A673 (cell line): ENCODE measurements at places on chromosomes 2 and 18.

- DNase-seq, result no peak
Measured at GRCh38 chr18:37661478-37661877, 95.9 kb upstream of the CELF4 start.

DNA sequence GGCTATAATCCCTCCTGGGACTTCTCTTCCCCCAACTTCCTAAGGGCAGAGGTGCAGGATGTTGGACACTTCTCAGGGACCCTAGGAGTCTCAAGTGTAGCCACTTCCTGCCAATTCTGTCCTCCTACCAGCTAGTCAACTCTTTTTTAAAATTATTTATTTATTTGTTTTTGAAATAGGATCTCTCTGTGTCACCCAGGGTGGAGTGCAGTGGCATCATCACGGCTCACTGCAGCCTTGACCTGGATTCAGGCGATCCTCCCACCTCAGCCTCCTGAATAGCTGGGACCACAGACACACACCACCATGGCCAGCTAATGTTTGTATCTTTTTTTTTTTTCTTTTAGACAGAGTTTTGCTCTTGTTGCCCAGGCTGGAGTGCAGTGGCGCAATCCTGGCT, 11.5 kb downstream of the SFTPB start:
- DNase-seq, result no peak

DNA sequence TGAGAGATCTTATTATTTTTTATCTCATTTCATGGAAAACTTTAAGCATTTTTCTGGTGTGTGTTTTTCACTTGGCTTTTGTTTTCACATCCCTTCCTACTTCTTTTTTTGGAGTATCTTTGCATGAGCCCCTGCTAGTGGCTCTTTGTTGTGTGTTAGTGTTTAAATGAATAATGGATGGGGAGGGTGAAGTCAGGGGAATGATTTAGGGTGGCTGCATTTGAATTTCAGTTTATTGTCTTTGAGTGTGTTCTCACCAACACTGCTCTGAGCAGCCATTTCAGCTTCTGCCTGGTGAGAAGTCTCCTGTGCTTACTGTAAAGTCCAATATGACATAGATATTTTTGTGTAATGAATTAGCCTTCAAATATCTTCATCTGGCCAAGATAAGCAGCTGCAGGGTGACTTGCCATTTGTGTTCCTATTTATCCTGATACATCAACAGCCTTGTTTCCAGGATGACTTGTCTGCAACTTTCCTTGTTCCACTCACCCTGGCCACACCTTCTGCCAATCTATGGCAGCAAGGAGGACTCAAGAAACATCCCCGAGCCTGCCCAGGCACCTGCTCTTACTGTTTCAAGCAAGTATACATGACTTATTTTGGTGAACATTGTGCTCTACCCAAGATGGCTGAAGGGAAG, 182.6 kb downstream of the PDE11A start:
- no peak for DNase-seq

DNA sequence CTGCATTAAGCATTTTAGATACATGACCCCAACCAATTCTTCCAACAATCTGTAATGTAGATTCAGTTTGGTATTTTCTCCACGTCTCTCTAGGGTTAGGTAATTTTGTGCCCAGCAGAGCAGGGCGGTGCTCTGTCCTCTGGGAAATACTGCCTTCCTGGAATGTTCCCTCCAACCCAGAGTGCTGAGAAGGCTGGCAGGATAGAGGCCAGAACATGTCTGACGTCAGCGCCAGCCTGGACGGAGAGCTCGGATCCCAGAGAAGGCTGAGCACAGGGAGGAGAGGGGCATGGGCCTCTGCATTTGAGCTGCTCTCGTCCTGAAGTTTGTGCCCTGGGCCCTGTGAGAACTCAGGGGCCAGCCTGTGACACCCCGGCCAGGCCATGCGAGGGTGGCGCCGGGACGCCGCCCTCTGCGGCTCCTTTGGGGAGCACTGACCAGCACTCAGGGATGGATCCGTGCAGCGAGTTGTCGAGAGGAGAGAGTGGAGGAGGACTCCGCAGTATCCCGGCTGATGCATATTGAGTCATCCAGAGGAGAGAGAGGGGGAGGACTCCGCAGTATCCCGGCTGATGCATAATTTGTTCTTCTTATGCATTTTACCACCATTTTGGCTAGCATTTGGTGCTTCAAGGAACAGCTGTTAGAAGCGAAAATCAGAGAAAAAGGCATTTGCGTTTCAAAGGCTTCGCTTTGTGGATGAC, 80.0 kb upstream of the PXDN start:
- no peak for DNase-seq

GRCh38 chr2:215441560-215442400, 5.9 kb upstream of the FN1 start:
- DNase-seq, result no peak

- no peak for DNase-seq
Measured at GRCh38 chr2:46161911-46162310, 135.3 kb upstream of the EPAS1 start.

DNA sequence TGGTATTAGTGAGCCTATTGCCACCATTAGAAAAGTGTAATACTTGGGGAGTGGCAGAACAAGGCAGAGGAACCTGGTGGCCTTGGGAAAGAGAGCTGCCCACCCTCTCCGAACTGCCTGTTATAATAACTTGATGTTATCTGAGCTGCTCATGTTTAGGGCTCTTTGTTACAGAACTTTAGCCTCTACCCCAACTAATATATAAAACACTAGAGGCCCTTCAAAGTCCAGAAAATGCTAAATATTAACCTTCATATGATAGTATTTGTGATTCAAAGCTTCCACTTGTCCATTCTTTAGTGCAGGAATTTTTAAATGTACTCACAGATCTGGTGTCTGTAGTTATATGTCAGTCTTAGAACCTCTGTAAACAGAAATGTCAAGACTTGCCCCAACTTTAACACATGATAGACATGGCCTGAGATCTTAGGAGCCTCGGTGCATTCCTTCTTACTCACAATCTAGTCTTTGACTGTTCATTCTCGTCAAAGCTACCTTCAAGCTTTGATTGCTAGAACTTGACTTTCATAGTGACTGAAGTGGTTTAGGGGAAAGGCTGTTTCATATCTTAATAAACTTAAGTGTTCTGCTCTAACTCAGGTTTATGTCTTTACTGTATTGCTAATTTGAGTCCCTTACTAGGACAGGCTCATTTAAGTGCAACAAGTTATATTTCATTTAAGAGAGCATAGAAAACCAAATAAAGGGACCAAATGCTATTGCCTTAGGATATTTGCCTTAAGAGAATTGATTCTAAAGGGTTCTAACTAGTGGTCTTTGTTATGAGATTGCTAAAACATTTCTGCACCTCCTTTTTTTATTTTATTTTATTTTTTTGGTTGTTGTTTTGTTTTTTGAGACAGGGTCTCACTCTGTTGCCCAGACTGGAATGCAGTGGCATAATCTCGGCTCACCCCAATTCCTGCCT, 41.6 kb downstream of the DDX1 start:
- DNase-seq, result no peak

DNA sequence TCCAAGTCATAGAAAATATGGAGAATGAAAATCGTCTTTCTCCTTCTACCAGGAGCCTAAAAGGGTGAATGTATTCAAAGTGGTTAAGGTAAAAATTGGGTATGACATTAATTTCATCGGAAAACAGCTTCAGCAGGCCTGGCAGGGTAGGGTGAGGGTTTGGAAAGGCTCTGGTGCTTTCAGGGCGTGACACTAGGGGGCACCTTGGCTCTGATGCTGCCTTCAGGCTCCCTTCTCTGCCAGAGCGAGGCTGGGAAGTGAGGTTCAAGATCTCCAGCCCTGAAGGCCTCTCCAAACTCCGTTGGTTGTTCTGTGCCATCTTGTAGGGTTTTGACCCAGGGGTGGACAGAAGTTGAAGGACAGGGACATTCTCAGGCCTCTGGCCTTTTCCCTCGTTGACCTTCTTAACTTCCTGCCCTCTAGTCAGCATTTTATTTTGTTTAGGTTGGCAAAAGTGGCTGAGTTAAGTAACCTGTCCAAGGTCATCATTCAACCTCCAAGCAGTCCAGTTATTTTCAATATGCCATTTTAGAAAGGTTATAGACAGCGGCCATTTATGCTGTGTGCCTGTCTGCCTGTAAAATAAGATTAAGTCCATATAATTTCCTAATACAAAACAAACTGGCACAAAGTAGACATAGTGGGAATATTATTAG, 40.3 kb downstream of the EML6 start:
- DNase-seq, result peak; percentile 43

DNA sequence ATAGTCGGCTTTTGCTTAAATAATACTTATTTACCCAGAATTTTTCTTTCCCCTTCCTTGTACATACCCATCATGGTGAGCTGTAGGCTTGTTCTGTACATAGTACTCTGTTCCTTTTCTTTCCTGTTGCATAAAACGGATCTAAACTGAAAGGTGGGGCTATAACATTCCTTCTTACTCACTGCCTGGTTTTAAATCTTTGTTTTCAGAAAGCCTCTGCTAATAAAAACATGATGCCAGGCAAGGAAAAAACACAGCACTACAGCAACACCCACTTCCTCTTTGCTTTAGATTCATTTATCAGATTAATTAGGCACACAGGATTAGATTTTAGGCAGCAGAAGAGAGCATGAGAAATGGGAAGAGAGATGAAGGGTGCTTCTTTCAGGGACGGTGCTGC, 19.6 kb upstream of the STON1 start:
- DNase-seq, result peak; percentile 42

GRCh38 chr2:191676790-191677645, 918 bp upstream of the NABP1 start:
- DNase-seq, result peak; percentile 74

- DNase-seq, result no peak
Measured at GRCh38 chr2:108585436-108585835, 51.2 kb downstream of the LIMS1 start.

DNA sequence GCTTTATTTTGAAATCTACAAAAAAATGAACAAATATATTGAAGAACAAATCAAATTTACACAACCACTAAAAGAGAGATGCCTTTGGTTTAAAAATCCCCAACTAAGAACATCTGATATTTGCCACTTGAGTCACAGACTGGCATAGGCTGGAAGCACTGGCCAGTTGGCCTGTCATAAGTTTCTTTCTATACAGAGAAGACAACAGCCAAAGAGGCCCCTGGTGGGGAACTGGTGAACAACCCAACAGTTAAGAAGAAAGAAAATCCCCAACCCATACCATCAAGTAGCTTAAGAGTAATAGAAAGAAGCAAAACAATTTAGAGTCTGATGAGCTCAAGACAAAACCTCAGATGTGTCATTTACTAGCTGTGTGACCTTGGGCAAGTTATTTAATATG, 45.5 kb downstream of the OSR1 start:
- DNase-seq, result peak; percentile 19

DNA sequence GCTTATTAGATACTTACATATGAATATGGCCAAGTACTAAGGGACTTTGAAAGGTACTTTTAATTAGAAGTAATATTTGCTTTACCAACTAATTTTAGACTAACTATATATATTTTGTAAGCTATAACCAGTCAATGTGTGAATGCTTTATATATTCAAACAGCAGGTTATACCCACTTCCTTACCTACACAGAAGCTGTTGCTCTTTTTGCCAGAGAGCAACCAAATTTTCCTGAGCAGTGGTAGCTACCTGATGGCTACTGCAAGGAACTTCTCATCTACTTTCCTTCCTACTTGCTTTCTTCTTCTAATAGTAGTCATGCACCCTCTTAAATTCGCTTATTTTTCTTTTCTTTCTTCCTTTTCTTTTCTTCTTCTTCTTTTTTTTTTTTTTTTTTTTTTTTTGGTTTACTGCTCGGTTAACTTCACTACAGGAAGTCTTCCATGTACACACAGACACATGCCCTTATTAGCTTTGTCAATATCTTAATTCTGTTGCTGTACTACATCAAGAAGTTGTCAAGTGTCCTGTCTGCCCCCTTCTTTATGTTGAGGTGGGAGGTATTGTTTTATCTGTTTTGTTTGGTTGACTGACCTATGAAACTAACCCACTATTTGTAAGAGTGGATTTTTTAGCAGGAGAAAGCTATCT, 95.0 kb downstream of the EPC2 start:
- no peak for DNase-seq

DNA sequence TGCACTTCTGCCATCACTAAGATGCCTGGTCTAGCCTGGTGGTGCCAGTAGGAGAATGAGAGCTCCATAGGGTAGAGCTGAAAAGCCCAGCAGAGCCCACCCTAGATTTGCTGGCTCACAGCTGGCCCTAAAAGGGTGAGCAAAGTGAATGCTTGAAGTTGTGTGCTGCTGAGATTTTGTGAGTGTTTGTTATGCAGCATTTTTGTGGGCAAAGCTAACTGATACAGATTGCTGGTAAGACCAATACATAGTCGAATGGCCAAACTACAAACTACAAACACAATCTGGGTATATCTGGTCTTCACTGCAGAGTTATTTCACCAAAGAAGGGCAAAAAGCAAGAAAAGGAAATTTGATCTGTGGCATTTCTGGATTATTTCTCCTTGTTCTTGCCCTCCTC, 7.1 kb upstream of the AGAP1 start:
- DNase-seq, result no peak

DNA sequence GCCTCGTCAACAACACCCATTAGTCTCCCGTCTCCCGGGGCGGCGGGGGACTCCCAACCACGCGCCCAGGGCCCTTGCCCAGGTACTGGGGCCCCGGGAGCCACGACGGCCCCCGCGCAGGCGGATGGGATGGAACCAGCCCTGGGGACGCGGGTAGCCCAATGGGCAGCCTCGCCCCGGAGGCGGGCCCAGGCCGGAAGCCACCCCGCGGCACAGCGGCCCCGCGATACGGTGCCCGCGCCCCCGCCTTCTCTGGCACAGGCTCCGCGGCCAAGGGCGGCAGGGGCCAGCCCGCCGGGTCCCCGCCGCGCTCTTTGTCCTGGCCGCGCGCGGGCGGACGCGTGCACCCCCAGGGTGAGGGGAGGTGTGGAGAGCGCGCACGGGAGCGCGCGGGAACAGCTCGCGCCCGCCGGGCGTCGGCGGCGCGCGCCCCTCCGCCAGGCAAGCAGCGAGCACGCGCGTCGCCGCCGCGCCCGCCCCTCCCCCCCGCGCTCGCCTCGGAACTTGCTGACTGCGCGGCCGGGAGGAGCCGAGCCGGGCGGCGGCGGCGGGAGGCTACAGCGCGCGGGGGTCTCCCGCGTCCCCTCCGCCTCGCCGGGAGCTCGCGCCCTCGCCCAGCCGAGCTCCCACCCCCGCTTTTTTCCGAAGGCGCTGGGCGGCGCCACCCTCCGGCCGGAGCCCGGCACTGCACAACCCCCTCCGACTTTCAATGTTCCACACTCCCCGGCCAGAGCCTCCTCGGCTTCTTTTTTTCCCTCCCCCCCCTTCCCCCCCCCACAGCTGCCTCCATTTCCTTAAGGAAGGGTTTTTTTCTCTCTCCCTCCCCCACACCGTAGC, at the start of gene UBE2E3:
TSS of gene UBE2E3 (plus strand) at position 500 of the 837 bp plus-strand sequence. CDS start 1,438 bp downstream, outside the sequence.
- DNase-seq, result peak; percentile 88

- peak; percentile 8 for DNase-seq
Measured at GRCh38 chr2:14148216-14148615, 484.3 kb upstream of the LRATD1 start.
